ENCODE measurements at places on chromosomes 12 and 14. TPM values are rescaled to one million over a fixed set of nuclear protein-coding genes. Genes with fewer than 3 reads are reported as not detected.

Gene KLRG1
- total RNA-seq: 7.4 TPM

Gene BCL11B
- total RNA-seq: 55.5 TPM

Gene CABP1
- 0.24 TPM for total RNA-seq

Gene IL23A
- total RNA-seq: 14.4 TPM

Gene MUCL1
- total RNA-seq: 1.2 TPM

DNA sequence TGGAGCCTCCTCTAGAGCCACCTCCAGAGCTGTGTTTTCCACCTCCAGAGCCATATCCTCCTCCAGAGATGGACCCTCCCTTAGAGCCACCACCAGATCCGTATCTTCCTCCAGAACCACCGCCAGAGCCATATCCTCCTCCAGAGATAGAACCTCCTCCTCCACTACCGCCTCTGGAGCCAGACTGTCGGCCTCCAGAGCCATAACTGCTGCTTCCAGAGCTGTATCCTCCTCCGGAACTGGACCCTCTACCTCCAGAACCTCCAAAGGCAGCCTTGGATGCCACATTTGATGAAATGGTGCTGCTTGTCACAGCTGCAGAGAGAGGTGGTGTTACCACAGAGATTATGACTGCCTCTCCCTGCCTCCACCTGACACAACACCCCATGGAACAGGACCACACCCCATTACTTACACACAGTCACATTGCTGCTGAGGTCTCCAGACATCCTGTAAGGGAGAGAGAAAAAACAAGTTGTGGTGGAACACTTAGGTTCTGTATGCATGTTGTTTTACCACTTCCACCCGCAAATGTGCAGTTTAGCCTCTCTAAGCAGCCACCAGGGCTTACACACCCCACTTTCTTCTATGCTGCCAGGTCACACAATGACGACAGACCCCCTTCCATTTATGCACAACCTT, 6.8 kb downstream of the KRT2 start:
- H3K4me1 ChIP-seq: no peaks in the 10 kb centered on the region
- peak; percentile 50 for DNase-seq
- H3K27ac ChIP-seq: peak overlapping the region; percentile 85
- no peaks in the 10 kb centered on the region for H3K27me3 ChIP-seq
- no peaks in the 10 kb centered on the region for H3K36me3 ChIP-seq
- no peak overlapping the region for H3K4me3 ChIP-seq

DNA sequence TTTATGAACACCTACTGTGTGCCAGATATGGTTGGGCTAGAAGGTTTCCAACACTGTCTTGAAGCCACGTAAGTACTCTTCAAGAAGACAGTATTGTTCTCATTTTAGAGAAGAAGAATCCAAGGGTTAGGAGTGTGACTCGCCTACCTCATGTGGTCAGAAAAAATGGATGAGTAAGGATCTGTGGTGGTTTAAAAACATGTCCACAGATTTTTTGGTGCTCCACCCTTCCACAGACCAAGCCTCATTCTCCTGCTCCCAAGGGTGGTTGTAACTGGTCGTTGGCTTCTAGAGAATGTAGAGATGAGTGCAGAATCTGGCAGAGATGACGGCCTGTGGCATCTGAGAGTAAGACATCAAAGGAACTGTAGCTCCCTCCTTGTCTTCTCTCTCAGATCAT, 30.3 kb upstream of the TTC7B start:
- no peak overlapping the region for H3K27ac ChIP-seq
- H3K27me3 ChIP-seq: no peaks in the 10 kb centered on the region
- no peaks in the 10 kb centered on the region for H3K4me1 ChIP-seq
- DNase-seq: no peak
- H3K4me3 ChIP-seq: no peak overlapping the region

GRCh38 chr14:32078023-32078857, 1.1 kb downstream of the ARHGAP5 start:
- no peaks in the 10 kb centered on the region for H3K27me3 ChIP-seq
- peaks cover 5% of the 10 kb centered on the region for H3K4me1 ChIP-seq
- DNase-seq: peak; percentile 43
- H3K4me3 ChIP-seq: peak overlapping the region; percentile 84

DNA sequence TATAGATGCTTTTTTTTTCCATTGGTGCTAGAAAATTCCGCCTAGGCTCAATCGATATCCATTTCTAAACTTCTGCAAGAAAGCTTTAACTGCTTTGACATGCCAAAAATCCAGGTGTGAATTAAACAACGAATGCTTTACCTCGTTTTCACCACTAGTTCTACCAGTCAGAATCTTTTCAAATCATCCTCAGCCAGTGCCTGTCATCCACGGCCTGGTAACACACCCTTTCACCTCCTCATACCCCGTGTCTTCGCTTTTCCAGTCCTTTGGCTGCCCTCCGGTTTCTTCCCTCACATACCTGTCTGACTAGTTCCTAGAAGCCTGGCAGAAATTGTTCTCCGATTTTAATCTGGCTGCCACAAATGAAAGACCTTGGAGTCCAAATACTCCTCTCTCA, 1.4 kb upstream of the PHC1 start:
- no peaks in the 10 kb centered on the region for H3K27me3 ChIP-seq
- H3K27ac ChIP-seq: no peak overlapping the region
- H3K36me3 ChIP-seq: no peaks in the 10 kb centered on the region
- no peak for DNase-seq

GRCh38 chr14:88010331-88010730, 5.4 kb downstream of the GPR65 start:
- no peaks in the 10 kb centered on the region for H3K36me3 ChIP-seq
- no peak for DNase-seq
- no peaks in the 10 kb centered on the region for H3K27me3 ChIP-seq
- no peak overlapping the region for H3K4me3 ChIP-seq

DNA sequence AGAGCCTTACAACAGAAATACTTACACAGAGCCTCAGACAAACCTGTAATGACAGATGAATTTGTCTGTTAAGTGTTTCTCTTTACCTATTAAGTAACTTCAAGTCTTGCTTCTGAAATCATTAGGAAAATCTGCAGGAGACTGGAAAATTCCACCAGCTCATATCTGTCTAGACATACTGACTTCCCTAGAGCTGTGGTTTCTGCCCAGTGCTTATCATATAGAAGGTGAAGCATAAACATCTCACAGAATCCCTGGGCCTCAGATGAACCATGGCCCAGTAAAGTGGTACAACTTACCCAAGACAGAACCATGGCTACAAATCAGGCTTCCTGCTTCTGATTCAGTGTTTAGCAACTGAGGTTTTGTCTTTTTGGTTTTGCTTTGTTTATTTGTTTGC, 91.6 kb downstream of the EGLN3 start:
- no peak overlapping the region for H3K27ac ChIP-seq
- H3K36me3 ChIP-seq: no peaks in the 10 kb centered on the region
- no peak for DNase-seq
- no peaks in the 10 kb centered on the region for H3K27me3 ChIP-seq
- H3K4me3 ChIP-seq: no peak overlapping the region

DNA sequence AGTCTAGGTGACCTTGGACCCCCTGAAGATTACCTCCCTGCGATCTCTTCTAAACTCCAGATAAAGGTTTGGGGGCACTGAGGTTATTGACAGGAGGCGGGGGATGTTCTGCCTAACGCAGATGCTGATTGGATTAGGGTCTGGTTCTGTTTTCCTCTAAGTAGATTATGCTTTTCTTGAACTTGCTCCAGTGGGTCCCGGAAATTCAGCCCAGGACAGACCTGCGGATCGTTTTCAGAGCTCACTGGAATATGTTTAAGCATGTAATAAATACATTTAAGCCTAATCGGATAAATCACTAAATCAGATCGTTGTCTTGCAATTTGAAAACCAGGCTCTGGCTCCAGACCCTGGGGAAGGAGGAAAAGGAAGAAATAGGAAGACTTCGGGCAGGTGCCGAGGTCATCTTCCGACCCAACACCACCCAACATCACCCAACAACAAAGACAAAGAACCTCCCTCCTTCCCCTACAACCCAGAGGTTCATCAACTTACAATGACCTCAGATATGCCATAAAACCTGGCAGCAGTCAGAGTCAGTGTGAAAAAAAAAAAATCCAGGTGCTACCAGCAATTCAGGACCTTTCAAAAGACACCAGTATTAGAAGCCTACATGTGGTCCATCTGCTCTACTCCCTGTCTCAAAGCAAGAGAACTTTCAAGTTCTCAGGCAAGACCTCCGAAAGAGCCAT, 148.4 kb downstream of the KSR2 start:
- no peak for DNase-seq
- no peaks in the 10 kb centered on the region for H3K4me1 ChIP-seq
- H3K4me3 ChIP-seq: no peak overlapping the region

- DNase-seq: no peak
- H3K27ac ChIP-seq: no peak overlapping the region
- H3K4me3 ChIP-seq: no peak overlapping the region
- peaks cover 13% of the 10 kb centered on the region for H3K4me1 ChIP-seq
- H3K27me3 ChIP-seq: no peaks in the 10 kb centered on the region
Observed at GRCh38 chr12:50933459-50934124, 18.8 kb upstream of the HIGD1C start.

- no peak overlapping the region for H3K27ac ChIP-seq
- H3K27me3 ChIP-seq: no peaks in the 10 kb centered on the region
- H3K4me3 ChIP-seq: no peak overlapping the region
- H3K4me1 ChIP-seq: no peaks in the 10 kb centered on the region
Observed at GRCh38 chr12:75459755-75460154, 20.8 kb upstream of the GLIPR1 start.

DNA sequence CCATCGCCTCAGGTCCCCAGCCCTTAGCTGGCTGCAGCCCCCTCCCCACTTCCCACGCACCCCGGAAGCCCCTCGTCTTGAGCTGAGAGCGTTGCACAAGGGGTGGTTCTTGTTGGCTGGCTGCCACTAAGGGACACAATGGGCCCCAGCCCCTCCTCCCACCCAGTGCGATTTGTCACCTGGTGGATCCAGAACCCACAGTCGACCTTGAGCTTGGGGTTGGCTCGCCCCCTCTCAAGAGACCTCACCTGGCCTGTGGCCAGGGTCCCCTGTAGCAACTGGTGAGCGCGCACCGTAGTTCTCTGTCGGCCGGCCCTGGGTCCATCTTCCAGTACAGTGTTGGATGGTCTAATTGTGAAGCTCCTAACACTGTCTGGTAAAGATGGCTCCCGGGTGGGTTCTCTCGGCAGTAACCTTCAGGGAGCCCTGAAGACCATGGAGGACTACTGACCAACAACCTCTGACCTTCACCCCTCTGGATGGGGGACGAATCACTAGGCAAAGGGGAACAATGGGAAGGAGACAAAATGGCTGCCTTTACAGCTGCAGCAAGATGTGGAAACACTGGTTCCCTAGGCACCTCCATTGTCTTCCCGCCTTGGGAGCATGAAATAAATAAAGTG, 6.6 kb downstream of the PHB2 start:
- peak overlapping the region; percentile 15 for H3K27ac ChIP-seq
- peaks cover 81% of the 10 kb centered on the region for H3K36me3 ChIP-seq
- DNase-seq: no peak

GRCh38 chr12:89370850-89371249, 18.5 kb upstream of the DUSP6 start:
- H3K4me3 ChIP-seq: no peak overlapping the region
- DNase-seq: no peak
- no peaks in the 10 kb centered on the region for H3K27me3 ChIP-seq
- H3K36me3 ChIP-seq: no peaks in the 10 kb centered on the region
- H3K4me1 ChIP-seq: peaks cover 7% of the 10 kb centered on the region

DNA sequence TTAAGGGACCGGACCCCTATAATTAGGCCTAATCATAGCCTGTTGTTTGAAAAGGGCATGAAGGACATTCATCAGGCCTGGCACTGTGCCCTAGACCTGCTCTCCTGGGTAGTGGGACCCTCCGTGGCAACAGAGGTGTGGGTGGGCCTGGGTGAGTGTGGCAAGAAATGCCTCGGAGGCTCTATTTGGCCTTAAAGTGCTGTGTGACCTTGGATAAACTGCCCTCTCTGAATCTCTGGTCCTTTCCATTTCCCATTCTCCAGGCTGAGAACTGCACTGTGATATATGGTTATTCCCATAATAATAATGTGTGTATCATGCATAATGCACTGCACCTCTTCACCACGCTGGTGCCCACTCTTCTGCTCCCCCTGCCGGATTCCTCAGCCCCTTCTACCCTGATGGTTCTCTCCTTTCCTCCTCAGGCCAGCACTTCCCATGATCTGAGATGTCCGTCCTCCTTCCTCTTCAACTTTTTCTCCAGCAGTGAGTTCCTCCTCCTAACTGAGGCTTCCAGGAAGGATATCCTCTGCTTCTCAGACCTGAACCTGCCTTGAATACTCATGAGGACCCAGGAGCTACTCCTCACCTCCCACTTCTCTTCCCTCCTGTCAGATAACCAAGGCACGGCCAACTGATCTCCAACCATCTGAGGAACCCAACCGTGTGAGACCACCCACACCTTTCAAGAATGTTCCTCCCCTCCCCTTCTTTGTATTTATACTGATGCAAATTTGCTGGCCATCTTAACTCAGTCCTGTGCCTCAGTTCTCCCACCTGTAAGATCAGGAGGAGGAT, 111.0 kb upstream of the PZP start:
- no peak overlapping the region for H3K4me3 ChIP-seq
- no peaks in the 10 kb centered on the region for H3K36me3 ChIP-seq
- DNase-seq: no peak
- no peaks in the 10 kb centered on the region for H3K27me3 ChIP-seq
- peaks cover 6% of the 10 kb centered on the region for H3K4me1 ChIP-seq
- no peak overlapping the region for H3K27ac ChIP-seq

Data from thymus (tissue), 14 donors.